Activated T-helper 9 cell treated with anti-CD3 and anti-CD28 coated beads, Interleukin-2, amount 50 U/mL, for 16 hours (primary cell): ENCODE measurements at places on chromosomes 1 and 21.

DNA sequence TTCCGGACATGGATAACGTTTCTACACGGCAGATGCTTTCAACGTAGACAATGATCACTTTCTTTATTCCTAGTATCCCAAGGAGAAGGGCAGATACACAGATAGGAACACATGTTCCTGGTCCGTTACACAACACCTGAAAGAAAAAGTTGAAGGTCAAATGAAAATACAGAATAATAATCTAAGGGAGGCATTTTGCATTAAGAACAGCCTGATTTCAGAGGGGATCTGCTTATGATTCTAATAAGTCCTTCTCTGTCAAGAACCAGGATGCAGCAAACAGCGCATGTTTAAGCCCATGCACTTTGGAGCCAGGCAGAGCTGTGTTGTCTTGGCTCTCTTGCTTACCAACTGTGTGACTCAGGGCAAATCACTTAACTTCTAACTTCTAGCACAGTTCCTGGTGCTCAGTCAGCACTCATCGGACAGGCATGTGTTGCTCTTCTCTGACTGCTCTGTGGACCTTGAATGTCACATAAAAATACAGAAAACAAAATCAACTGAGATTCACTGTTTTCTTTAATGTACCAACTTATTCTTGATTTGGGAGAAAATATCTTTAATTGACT is 56.3 kb upstream of the CNN3 start:
- DNase-seq: no peak

- DNase-seq: no peak
Measured at GRCh38 chr1:109266965-109267364, 16.0 kb downstream of the PSRC1 start.

DNA sequence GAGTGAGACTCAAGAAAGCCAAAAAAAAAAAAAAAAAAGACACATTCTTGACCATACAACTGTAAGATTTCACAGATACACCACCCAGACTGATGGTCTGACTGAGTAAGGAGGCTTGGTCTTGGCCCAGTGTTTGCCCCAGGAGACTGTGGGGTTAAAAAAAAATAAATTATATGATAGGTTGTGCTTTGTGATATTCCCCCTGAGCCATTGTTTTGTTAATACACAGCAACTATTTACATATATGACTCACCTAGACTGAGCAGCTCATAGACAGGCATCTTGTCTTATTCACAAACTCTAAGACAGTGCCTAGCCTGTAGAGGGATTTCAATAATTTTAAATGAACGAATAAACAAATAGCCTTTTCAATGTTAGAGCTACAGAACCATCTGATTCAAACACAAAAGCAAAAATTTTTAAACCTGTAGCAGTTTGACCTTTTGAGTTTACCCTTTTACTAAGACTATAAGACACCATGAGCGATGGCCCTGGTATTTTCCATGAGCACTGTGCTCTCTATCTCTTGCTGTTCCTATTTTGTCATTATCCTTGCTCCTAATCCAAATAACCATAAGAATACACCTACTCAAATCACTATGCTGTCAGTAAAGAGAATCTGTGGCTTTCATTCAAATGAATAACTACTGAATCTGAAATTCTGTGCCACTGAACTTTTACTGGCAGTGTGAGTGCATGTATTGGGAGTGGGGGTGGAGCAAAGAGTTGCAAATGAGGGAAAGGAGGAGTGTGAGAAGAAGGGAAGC is 199.4 kb upstream of the PTBP2 start:
- no peak for DNase-seq

GRCh38 chr1:71882226-71882625 is 400.1 kb downstream of the NEGR1 start:
- no peak for DNase-seq

GRCh38 chr1:68600049-68600661 is 103.3 kb upstream of the DEPDC1 start:
- no peak for DNase-seq

GRCh38 chr1:65412984-65413375 is 7.5 kb upstream of the LEPR start:
- no peak for DNase-seq
